ENCODE measurements at places on chromosomes 5 and 9. TPM values are rescaled to one million over a fixed set of nuclear protein-coding genes. Genes with fewer than 3 reads are reported as not detected.

The PCDHA4 gene
- total RNA-seq = 0.73 TPM

The SLC34A3 gene
- total RNA-seq = not detected

The LCP2 gene
- total RNA-seq = 0.67 TPM

The CRHBP gene
- not detected for total RNA-seq

The LAMC3 gene
- 1.1 TPM for total RNA-seq

The ZBED3 gene
- 2.8 TPM for total RNA-seq

The GOLM1 gene
- total RNA-seq = 99.0 TPM

The DMGDH gene
- 0.33 TPM for total RNA-seq

The OR1Q1 gene
- total RNA-seq = not detected

The PNPLA7 gene
- 0.93 TPM for total RNA-seq
